ENCODE measurements at places on chromosomes 7 and 10.

- no peak for DNase-seq
Observed at GRCh38 chr7:32204361-32205018, 134.3 kb upstream of the PDE1C start.

DNA sequence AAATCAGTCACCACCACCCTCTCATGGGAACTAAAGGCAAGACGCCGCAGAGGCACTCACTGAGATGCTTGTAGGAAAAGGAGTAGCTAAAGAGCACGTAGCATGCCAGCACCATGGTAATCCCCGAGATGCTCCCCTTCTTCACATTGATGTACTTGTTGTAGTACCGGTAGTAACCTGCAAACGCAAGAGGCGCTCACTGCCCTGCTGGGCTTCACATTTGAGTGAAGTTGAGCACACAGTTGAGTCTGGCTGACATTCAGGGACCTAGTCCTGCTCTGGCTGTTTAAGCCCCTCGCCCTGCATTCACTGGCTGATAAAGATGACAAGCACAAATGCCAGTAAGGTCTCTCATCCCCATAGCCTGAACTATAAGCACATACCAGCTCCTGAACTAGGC, 6.9 kb downstream of the ATP5MF start:
- no peak for DNase-seq

DNA sequence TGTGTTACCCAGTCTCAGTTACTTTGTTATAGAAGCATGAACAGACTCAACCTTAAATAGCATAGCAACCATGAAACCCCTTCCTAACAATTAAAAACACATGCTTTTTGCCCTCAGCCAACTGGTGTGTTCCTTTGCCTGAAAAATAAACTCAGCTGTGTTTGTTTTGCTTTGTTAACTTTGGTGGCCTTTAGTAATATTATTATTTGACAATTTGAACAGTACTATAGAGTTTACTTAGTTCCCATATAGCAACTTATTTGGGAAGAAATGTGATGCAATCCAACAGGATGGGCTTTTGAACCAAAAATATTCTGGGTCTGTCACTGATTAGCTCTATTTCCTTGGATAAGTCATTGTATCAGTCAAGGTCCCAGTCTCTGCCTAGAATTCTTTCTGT, 22.5 kb upstream of the MKLN1 start:
- no peak for DNase-seq

DNA sequence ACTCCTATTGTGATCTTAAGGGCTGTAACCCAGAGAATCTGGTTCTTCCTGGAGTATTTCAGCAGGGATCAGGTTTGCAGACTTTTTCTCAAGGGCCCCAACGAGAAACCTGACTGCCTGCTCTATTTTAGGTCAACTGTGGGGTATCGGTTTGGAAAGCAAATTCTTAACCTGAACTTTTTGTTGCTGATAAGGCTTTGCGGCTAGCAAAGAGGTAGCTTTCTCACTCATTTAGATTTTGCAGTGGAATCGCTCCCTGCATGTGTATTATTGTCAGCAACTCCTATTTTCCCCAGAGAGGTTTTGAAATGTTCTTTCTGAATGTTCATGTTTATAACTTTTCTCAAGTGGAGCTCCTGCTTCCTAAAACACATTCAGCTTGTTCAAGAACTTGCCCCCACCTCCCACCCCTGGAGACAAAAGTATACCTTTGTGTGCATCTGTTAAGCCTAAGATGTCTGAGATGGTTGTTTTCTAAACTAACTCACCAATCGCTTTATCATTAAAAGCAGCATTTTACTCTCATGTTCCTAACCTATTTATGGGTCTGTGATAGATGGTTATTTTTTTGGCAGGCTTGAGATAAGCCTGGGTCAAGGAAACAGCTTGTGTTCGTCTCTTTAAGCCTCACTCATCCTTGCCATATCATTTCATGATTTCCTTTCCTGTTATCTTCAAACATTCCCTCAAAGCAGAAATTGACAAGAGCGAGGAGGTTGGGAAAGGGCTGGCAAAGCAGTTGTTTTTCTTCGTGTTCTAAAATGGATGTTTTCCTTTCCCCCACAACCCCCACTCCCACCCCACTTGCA, 129.8 kb downstream of the BAMBI start:
- no peak for DNase-seq

DNA sequence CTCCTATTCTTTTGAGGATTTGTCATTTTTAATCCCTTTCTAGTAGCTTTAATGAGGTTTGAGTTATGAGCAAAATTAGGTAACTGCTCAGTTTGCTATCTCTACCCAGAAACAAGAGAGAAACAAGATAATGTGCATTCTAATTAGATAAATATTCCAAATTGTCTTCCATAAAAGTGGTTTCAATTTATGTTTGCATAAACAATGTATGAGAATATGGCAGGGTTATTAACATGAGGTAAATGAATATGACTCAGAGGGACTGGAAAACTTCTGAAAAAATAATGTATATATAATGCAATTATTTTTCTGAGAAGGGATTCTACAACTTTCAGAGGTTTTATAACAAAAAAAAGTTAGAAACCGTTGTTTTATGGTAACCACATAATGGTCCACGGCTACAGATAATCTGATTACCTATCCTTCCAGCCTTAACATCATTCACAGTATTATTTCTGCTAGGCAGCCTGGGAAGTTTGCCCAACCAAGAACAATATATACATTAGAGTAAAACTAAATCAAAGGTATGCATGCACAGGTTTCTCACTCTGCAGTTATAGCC, 101.2 kb downstream of the CRPPA start:
- no peak for DNase-seq

DNA sequence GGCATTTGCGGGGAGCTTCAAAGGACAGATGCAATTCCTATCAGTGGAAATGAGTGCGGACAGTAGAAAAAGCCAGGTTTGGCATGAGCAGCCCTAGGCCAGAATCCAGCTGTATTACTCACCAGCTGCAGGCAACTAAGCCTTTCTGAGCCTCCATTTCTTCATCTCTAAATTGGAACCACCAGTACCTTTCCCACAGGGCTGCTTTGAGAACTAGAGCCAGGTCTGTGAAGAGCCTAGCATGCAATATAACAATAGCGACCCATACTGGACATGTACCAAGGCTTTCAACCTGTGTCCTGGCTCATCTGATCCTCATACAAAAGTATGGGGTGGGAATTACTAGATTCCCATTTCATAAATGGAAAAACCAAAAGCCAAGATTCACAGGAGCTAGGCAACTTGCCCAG, 101.0 kb downstream of the GSAP start:
- DNase-seq, result no peak

DNA sequence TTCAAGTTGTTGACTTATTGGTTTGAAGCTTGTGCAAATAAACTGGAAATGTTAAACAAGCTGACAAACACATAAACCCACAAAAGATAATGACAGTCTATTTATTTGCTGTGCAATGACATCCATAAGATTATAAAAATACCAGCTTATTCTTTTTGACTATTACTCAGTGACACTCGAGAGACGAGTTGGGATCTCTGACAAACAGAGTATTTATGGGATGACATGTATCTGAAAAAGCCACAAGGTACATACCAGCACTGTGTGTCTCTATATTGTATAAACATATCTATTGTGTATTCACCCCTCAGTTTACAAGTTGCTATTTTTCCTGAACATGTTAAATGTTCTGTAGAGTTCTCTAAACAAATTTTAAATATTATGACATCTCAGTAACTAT, 88.9 kb downstream of the CHRM2 start:
- DNase-seq, result no peak

GRCh38 chr10:76024460-76025123, 593.2 kb downstream of the LRMDA start:
- no peak for DNase-seq

- DNase-seq, result no peak
Observed at GRCh38 chr10:43817368-43817767, 168.7 kb upstream of the ZNF32 start.

- no peak for DNase-seq
Observed at GRCh38 chr10:48568546-48568945, 36.3 kb downstream of the ARHGAP22 start.

GRCh38 chr10:35399414-35400009, 63.2 kb downstream of the CCNY start:
- DNase-seq, result no peak

DNA sequence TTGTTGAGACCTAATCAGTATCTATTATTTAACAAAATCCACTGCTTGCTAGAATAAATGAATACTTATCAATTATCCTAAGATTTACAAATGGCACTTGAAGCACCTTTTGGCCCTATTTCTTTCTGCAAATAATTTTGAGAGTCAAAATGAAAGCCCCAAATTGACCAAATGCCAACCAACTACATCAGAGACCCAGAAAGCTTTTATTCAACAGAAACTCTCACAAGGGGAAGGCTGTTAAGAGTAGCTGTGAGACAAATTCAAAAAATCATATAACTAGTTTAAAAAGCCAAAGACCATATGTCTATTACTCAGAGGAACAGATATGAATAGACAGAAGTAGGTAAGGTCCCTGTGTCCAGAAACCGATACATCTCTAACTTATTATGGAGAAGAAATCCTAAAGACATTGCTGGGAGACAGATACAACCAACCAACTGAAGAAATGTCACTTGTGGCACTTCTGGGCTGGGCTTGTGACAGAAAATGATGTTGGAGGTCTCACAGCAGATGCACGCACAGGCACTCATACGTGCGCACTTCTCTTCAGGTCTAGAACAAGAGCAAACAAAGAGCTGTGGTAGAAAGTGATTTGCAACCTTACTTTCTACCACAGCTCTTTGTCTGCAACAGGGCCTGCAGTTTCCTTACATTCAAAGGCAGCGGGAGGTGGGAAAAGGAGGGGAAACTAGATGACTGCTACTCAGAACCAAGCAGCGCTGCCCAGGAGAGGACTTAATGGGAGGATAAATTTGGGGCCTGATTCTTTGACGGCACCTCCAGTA, 58.6 kb upstream of the KCNIP2 start:
- DNase-seq, result no peak

GRCh38 chr10:108427146-108427545, 1262.6 kb upstream of the SORCS1 start:
- no peak for DNase-seq

GRCh38 chr10:25902002-25902401, 32.0 kb upstream of the MYO3A start:
- no peak for DNase-seq

DNA sequence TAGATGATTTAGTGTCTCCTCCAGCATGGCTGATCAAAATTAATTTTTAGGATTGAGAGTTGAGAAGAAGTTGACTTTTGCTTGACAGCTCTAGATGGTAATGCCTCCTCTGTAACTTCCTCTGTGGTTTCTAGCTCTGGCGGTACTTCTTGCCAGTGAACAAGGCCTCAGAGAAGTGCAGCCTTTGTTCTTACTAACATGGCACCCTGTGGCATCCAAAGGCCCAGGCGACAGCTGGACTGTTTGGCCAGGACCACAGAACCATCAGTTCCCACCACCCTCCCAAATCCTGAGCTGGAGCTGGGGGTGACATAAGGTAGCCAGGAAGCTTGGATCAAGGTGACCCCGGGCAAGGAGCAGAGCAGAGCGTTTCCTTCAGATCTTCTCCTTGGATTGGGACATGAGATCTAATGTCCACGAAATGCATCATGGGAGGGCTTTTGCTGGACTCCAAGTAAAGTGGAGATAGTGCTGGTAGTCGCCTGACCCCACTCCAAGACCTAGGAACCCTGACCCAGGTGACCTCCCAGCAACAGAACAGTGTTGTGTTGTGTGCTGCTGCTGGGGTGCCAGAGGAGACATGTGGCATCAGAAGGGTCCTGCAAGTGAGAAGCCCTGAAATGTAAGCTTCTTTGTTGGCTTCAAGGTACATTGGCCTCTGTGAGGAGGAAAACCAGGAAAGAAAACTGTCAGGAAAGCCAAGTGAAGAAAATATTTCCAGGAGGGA, 41.8 kb downstream of the APBB1IP start:
- DNase-seq, result no peak

DNA sequence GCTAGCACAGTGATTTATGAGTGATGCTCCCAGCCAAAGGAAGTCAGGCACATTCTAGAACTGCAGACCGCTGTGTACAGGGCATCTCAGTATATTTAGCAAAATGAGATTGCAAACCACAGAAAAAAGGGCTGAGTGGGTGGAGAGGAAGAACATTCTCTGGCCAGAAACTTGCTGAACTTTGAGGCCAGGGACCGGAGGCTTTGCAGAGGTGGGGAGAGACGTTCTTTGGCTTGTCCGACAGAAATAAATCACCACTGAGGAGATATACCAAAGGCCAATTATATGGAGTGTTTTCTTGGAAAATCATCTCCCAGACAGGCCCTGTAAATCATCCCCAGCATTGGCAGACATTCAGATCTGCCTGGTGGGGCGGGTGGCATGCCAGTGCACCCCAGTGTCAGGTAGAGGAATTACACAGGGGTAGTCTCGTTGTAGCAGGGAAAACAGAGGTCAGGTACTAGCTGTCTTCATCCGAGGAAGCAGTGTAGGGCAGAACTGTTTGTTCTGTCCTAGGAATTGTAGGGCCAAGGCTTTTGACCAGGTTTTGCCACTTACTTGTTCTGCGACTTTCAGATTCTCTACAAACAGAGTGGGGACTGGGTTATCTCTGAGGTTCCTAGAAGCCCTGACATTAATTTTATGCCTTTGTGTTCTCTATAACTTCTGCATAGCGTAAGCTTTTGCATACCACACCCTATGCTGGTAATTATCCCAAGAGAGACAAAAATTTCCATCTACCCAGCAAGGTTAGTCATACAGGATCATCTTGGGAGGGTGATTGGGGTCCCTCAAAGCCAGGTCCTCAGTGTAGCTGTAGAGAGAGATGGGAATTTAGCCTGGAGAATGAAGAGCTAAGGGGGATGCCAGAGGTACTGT, 655.6 kb downstream of the LRMDA start:
- DNase-seq, result no peak

DNA sequence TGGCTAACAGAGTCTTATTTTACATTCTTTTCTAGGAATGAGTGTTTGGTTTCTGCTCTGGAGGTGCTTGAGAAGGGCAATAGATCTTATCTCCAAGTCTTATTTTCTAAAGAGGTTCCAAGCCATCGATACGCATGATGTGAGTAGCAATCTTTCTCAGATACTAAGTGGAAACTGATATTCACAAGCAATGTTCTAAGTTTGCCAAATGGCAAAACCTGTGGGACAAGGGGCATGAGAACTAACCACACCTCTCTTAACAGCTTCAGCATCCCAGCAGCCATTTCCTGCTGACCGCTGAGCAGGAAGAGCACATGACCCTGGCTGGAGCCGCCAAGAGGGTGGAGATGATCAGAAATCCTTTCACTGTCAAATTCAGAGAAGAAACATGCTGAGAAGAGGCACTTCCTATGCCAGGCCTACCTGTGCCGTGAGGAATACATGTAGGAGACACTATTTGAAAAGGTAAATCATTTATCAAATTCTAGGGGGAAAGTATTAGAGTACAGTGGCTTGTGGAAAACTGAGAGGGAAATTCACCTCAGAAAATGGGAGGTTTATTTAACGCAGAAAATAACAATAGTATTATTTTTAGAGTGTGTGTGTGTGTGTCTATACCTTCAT, 35.2 kb downstream of the CCDC71L start:
- DNase-seq, result no peak

Measured in activated CD4-positive, alpha-beta T cell treated with anti-CD3 and anti-CD28 coated beads for 24 hours (primary cell).